ENCODE measurements at places on chromosomes 12 and 14.

- DNase-seq = no peak
Observed at GRCh38 chr14:68741839-68742470, 50.9 kb downstream of the ZFP36L1 start.

- DNase-seq = no peak
Observed at GRCh38 chr12:69396041-69396440, 36.5 kb downstream of the YEATS4 start.

DNA sequence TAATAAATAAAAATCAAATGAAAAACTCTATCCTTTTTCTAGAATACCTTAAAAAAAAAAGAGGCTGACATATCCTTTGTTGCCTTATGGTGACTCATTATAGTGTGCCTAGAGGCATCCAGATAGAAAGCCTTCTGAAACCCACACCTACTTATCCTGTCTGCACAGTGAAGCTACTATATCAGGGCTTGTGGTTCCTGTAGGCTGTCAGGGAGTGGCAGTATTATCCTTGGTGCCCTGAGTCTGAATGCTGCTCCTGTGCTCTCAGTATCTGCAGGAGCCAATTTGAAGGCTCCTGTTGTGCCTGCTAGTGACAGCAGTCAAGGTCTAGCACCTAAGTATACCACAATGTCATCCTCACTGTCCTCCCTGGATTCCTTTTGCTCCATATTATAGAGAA is 168.4 kb upstream of the AVPR1A start:
- no peak for DNase-seq

- DNase-seq = no peak
Observed at GRCh38 chr14:37246427-37246829, 48.7 kb downstream of the MIPOL1 start.

GRCh38 chr12:113090740-113091139 is 34.2 kb downstream of the DTX1 start:
- no peak for DNase-seq

- DNase-seq = no peak
Observed at GRCh38 chr12:99287136-99287535, 360.4 kb upstream of the GARIN6 start.

GRCh38 chr12:33825986-33826602 is 196.2 kb upstream of the ALG10 start:
- DNase-seq = no peak

Data from stimulated activated CD8-positive, alpha-beta memory T cell treated with anti-CD3 and anti-CD28 coated beads, Interleukin-7, amount 100 ng/mL, for 1 hour (primary cell).